ENCODE measurements at places on chromosomes 3 and 15.
A peak's percentile ranks its signal among the peaks of the same experiment; 100 is the strongest.

DNA sequence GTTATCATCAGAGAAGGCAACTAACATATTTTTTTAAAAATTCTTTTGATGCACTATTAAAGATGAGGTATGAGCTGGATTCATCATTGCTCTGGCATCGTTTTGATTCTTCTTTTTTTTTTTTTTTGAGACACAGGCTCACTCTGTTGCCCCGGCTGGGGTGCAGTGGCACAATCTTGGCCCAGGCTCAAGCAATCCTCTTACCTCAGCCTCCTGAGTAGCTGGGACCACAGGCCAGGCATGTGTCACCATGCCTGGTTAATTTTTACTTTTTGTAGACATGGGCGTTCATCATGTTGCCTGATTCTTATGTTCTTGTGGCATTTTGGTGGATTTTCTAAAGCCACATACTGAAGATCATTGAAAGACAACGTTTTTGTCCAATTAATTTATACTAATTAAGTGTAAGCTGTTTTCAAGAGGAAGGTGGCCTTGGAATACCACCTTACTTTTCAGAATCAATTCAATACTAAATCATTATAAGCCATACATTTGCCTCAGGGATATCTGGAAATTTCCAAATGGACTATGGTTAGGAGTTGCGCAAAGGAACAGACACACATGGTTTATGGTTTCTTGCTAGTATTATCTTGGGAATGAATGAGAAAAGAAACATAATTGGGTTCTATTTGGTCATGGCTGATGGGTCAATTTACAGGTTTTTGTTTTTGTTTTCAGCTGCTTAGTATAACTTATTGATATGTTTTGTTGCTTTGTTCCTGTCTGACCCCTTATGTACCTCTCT lies 22.8 kb downstream of the SLC28A2 start:
- DNase-seq = no peak

GRCh38 chr3:142809259-142809658 lies 79.6 kb downstream of the PCOLCE2 start:
- DNase-seq = no peak

- no peak for DNase-seq
Observed at GRCh38 chr15:39649757-39650156, 68.9 kb downstream of the THBS1 start.

GRCh38 chr3:136280961-136281360 lies 30.8 kb downstream of the PCCB start:
- DNase-seq = no peak

DNA sequence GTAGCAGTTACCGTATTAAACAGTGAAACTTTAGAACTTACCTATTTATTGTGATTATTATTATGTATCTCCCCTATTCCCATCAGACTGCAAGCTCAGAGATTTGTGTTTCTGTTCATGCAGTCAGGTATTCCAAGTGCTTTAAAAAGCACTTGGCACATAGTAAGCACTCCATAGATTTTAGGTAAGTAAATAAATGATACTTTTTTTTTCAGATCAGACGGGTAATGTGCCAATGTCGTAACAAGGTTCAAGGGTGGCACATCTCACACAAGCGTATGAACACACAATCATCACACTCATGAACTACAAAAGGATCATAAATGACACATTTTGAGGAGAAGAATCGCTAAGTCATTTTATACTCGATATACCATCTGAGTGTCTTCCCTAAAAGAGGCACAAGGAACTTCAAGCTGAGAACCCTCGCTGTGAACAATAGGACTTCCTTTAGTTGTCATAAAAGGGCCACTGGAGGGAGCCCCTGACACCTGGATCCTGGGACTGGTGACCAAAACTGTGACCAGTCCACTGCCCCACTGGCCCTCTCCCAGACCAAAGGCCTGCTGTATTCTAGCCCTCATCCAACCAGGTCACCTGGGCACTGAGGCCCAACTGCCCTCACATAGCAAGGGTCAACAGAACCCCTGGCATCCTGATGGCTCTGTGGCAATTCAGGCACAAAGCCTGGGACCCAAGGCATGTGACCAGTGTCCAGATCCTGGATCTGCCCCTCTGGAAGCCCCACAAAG lies 32.1 kb downstream of the KIF9 start:
- no peak for DNase-seq

DNA sequence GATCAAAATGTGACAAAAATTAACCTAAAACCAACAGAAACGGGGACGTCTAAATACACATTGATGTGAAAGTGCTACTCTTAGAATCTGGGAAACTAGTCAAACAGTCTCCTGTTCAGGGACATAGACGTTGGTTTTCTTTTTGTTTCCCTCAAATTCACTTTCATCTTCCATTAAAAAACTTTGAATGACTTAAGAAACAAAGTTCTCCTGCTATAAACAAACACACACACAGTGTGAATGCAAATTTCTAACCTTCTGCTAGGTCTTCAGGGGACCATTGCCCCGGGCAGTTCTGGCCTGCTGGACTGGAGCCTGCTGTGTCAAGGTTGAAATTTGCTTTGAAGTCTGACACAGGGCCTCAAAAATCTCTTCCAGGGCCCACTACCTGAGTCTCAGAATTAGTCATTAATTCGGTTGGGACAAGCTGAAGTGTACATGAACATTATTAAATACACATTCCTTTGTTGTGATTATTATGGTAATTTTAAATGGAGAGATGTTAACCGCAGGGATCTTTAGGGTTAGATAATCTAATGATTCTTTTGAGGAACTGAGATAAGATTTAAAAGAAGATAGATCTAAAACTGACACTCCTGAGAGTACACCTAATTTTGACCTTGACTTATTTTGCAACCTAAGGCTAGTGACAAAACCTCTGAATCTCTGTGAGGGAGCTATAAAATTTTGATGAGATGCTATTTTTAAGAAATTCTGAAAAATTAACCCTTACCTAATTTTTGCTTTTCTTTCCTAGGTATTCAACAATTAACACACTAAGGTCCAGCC lies 1260.4 kb downstream of the ROBO1 start:
- DNase-seq = no peak

DNA sequence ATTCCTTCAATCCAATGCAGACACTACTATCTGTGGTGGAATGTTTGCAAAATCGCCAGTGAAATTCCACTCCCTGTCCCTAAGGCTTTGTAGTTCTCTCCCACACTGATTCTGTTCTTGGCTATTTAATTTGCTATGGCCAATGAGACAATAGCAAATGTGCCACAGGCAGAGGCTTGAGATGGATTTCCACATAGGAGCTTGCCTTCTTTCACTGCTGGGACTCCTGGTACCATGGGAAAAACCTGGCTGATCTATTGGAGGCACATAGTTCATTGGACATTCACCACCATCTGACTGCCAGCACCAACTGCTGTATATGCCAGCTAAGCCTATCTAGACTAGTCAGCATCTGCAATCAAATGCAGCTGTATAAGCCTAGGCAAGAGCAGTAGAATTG lies 103.8 kb downstream of the NR1D2 start:
- no peak for DNase-seq

DNA sequence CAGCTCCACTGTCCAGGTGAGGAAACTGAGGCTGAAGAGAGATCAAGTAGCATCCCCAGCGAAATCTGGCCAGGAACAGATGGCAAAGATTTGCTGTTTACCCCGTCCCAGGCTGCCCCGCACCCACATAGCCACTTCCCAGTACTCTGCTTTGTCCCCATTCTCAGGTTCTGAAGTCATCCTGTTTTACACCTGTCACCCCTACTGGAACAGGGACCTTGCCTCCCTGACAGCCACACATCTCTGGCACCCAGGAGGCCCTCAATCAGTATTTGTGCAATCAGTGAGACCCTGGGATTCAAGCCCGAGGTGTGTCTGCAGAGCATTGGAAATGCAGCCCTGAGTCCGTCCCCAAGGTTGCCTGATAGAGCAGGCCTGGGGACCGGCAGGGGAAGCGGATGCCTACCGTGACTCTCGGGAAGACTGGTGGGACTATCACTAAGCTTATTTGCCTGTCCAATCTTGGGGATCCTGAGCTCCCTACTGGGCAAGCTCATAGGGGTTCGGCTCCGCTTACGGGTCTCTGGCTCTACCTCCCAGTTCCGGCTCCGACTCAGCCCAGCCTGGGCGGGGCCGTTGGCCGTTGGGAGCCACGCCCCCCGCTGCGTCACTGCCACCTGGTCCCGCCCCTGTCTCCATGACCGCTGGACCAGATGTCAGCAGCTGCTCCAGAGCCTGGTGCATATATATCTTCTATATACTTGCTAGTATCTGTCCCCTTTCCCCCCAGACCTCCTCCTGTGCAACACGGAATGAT lies 17.5 kb upstream of the FANCD2 start:
- DNase-seq = peak; percentile 42

DNA sequence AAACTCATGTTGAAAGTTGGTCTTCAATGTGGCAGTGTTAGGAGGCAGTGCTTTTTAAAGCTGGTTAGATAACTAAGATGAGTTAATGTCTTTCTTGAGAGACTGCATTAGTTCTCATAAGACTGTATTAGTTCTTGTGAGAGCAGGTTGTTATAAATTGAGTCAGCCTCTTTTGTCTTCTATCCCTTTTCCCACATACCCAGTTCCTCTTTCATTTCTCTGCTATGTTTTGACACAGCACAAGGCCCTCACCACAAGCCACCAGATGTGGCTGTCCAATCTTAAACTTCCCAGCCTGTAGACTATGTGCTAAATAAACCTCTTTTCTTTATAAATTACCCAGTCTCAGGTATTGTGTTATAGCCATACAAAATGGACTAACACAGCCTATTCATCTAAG lies 94.6 kb upstream of the SNTN start:
- DNase-seq = no peak

DNA sequence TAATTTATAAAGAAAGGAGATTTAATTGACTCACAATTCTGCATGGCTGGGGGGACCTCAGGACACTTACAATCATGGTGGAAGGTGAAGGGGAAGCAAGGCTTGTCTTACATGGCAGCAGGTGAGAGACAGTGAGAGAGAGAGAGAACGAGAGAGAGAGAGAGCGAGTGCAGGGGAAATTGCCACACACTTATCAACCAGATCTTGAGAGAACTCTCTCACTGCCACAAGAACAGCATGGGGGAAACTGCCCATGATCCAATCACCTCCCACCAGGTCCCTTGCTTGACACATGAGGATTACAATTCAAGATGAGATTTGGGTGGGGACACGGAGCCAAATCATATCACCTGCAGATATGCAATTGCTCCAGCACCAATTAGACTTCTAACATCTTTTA lies 7.1 kb upstream of the RPL39L start:
- DNase-seq = no peak

- no peak for DNase-seq
Observed at GRCh38 chr3:184300378-184300720, 1.3 kb downstream of the PSMD2 start.

- no peak for DNase-seq
Observed at GRCh38 chr3:103532986-103533385, 1098.2 kb downstream of the ZPLD1 start.

DNA sequence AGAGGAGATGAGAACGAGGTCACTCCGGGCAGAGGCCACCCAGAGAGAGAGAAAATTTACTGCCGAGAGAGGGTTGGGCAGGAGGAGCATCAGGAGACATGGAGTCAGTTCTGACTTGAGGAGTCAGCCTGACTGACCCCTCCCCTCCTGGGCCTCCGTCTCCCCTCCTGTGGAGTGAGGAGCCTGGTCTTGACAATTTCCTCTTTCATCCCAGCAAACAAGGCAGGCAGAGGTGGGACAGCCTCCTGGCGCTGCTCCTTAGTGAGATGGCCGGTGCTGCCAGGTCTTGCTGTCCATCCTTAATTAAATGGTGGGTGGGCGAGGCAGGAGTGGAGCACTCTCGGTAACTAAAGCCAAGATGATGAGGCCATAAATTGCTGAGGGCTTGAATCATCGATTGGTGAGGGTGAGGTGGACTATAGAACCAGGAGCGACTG lies 60.6 kb downstream of the CYP11A1 start:
- DNase-seq = no peak

- DNase-seq = no peak
Observed at GRCh38 chr3:149541091-149541491, 66.6 kb downstream of the TM4SF4 start.

GRCh38 chr3:42612217-42612616 lies 11.7 kb downstream of the NKTR start:
- DNase-seq = no peak

DNA sequence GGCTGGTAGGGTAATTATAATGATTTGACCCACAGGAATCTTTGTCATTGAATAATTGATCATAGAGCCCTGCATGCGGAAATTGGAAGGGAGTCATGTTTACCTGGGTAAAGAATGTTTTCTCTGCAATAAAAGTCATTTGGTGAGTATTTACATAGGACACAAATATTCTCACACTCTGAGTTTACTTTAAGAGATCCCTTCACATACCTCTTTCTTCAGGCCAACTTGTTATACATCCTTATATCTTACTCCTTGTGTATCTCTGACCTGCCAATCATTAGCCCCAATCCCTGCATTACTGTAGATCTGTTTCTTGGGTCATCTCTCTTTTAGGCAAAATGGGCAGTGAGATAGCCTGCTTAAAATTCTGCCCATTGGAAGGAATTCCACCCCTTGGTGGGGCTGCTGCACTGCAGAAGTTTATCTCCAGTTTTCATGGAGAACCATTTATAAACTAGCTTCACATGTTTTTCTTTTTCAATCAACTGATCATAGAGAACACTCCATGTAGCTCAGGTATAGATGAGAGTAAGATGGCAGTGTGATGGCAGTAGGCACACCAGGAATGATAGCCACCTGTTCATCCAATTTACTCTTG lies 46.2 kb downstream of the ILDR1 start:
- no peak for DNase-seq

DNA sequence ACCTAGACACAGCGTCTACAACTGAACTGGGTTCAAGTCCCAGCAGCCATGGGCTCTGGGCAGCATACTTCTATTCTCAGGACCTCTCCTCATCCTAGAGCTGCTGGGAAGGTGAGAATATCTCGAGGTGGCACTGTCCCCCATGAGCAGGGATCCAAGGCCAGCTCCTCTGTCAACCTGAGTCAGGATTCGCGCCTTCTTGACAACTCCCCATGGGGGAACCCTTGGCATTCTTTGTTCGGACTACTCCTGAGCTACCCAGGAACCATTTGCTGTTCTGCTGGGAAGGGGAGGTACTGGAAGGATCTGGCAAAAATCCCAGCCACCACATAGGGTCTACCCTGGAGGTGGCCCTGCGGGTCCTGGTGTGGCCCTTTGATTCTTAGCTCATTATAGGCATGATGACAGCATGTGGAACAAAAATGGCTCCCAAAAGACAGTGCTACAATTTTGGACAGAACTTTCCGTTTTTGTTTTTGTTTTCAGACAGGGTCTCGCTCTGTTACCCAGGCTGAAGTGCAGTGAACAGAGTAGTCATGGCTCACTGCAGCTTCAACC lies 22.3 kb downstream of the PLXNB1 start:
- DNase-seq = no peak

- DNase-seq = no peak
Observed at GRCh38 chr3:49902511-49903345, 945 bp downstream of the MST1R start.

- DNase-seq = no peak
Observed at GRCh38 chr3:154818676-154819255, 261.4 kb upstream of the MME start.

DNA sequence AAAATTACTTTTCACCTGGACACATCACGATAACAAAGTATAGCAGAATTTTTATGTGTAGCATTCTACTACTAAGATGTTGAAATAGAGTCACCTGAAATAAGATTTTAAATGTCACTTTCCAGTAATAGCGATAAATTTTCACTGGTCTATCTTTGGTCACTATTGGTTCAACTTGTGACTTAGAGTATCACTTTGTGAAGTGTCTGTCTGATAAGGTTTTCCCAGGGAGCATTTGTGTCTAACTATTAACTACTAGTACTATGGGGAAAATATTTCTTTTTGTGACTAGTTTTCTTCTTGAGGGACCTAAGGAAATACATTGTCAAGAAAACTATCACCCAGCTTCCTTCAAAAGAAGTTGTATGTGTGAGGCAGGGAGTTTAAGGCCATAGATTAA lies 11.0 kb downstream of the TRPC1 start:
- DNase-seq = no peak

Measured in stimulated activated CD4-positive, alpha-beta T cell treated with anti-CD3 and anti-CD28 coated beads, Interleukin-12 subunit alpha, Interleukin-12 subunit beta, amount 100 ng/mL, for 48 hours (primary cell).